ENCODE measurements at places on chromosomes 13 and 19.

DNA sequence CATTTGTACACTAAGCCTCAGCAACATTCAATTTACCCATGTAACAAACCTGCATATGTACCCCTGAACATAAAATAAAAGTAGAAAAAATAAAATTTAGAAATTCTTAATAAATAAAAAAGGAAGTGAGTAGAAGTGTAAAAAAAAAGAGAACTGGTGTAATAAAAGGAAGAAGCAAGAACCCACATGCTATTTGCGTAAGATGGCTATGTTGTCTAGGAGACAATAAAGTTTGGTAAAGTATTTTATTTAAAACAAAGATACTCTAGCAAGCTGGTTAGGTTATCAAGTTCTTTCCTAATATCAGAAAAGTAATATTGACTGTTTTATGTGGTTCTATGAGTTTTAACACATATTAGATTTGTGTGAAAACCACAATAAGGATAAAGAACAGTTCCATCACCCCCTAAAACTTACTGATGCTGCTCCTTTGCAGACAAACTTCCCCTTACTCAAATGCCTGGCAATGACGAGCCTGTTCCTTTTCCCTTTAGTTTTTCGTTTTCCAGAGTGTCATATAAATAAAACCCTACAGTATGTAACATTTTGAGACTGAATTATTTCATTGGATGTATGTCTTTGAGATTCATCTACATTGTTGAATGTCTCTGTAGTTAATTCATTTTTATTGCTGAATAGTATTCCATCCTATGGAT, 98.9 kb downstream of the TNFSF13B start:
- DNase-seq, result no peak

GRCh38 chr19:17086834-17087233, 11.3 kb downstream of the MYO9B start:
- DNase-seq, result no peak

DNA sequence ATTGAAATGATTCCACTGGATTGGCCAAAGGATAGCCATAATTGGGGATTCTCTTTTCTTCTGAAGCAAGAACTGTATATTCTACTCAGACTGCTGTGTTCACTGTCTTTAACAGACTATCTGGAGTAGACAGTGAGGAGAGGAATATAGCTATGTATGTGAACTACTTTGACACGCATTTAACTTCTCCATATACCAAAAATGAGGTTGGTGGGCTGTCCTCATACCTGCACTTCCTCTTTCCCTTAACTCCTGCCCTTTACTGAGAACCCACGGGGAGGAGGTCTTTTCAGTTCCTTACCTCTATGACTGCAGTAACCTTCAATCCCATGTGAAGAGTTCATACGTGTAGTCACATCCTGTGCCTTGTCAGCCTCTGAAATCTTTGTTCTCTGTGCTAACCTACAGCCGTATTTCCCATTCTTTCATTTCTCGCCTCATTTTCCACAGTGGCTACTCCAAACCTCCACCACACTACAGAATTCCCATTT, 305.8 kb downstream of the MTUS2 start:
- DNase-seq, result no peak

DNA sequence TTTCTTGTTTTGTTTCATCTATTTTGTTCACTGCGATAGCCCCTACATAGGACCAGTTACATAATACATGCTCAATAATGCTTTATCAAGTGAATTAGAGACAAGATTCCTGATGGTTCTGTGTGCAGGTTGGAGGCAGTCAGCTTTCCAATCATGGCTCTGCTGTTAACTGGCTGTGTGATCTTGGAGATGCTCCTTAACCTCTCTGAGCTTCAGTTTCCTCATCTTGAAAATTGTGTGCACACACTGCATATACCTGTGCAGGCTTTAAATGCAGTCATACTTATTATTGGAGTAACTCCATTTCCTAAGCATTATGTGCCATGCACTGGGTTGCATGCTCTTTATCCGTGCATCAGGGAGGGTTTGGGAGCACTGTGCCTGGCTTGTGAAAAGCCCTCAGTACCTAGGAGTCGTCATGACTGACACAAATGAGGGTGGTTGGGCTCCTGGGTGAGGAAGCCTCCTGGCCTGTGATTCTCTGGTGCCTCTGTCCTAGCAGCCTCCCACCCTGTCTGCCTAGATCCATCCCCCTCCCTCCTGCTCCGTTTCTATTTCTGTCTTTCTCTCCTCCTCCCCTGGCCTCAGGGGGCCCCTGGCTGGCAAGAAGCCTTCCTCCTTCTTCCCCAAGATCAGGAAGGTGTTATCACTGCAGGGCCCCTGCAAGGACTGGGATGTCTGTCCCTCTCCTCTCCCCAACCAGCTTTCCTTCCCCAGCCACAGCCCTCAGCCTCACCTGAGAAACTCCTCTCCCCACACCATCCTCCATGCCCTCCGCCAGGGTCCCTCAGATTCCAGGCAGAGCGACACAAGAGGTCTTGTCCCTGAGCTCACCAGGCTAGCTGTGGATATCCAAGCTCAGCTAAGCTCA, 8.7 kb downstream of the IFNL1 start:
- no peak for DNase-seq

DNA sequence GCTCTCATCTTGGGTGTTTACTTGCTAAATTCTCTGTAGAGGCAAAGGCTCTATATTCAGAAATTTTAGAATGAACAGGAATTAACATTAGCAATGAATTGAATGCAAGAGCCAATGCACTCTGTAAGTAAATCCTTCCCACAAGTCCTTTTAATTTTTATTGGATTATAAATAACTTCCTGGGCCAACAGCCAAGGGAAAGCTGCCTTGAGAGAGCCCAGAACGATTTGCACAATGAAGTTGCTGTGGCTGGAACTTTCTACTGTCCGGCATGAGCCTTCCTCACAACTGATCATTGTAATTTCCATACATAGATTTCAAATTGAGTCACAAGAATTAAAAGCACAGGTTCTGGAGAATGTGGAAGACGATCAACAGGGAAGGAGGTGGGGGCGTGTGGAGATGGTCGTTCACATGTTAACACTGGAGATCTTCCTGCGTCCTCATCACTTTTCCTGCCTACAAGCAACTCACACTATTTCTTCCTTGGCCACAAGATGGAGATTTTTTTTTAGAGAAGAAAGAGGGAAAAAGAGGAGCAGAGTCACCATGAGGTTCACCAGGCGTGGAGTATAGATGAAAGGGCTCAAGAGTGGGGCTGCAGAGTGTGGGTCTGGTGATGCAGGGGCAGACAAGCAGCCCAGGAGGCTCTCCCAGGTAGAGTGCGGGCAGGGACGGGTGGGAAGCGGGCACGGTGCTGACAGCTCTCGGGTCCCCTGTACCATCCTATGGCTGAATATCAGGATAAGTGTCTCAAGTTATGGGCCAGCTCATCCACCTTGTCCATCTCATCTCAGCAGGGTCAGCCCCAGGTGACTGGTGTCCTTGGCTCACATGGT, 110.7 kb downstream of the SOX1 start:
- DNase-seq, result no peak

DNA sequence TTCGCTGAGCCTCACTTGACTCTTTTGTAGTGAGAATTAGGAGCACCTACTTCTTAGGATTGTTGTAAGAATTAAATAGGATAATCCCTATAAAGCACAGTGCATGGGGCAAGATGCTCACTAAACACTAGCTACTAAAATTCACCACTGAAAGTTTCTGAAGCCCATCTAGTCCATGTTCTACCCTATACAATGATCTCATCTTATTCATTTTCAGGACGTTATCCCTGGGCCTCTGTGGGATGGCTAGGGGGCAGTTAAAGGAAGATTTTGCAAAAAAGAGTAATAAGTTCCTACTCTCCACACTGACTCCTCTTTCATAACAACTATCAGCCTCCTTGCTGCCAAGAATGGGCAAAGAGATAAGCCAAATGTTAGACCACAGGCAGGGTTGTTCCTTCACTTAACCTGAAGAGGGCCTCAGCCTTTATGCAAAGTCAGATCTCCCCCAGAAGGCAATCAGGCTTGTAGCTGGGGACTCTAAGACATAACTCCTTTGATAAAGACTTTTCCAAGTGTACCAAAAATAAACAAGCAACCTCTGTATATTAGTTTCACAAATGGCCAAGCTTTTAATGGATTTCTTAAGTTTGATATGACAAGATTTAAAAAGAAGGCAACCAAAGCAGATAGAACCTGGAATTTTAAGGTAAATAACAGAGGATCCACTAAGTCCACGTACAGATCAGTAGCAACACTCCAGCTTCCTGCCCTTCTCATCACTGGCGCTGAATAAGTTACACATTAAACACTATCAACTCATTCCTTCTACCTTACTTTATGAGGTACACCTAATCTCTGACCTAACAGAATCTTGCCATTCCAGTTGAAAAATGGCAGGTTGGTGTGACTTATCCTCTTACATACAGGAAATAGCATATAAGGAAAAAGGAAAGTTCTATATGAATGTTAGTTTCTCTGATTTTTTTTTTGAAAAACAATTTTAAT, 44.4 kb downstream of the ELF1 start:
- no peak for DNase-seq

DNA sequence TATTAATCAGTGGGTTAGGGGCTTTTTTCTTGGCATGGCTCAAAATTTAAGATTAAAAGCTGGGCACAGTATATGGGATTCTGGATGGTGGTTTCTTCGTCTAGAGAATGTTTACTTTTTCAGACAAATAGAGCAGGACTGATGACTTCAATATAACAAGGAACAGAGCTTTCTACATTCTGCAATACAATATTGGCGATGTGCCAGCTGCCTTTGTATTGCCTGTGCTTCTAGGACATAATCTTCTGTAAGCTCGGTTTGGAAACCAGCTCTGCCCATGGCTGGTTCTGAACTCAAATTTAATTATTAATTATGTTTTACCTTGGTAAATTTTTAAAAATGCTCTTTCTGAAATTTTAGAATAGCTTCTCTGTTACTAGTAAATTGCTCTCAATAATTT, 139.1 kb upstream of the TRPC4 start:
- DNase-seq, result no peak

GRCh38 chr13:35163674-35164073, 221.6 kb downstream of the NBEA start:
- no peak for DNase-seq

GRCh38 chr13:37910790-37911189, 41.2 kb upstream of the TRPC4 start:
- DNase-seq, result no peak

DNA sequence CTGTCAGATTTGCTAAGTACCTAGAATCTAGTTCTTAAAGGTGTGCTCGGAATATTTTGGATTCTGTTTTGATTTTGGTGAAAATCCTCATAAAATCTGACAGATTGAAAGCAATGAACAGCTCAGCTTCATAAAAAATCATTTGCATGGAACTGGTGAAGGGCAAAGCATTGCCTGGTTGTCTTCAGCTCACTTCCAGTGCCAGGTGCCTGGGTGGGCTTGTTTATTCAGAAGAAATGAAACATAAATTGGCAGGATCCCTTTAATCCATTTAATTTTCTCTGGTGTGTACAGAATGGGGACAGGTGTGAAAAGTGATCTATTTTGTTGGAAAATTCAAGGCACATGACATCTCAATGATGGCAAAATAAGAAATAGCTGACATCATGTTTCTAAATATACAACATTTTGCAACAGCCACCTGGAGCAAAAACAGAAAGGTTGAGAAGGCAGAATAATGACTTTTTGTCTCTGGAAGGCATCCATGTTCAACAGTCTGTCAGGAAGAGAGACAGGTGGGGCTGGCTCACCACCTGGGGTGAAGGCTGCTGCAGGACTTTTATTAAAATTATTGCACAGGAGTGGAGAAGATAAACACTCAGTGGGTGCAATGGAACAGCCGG, 52.2 kb downstream of the RFC3 start:
- DNase-seq, result no peak

All from stimulated activated CD8-positive, alpha-beta memory T cell treated with anti-CD3 and anti-CD28 coated beads, Interleukin-15, amount 100 ng/mL, for 48 hours (primary cell).